ENCODE measurements at places on chromosomes 11 and 22.

GRCh38 chr22:27750584-27751265 is 50.8 kb downstream of the MN1 start:
- DNase-seq, result no peak

GRCh38 chr22:44436736-44437135 is 61.3 kb downstream of the RTL6 start:
- no peak for DNase-seq

GRCh38 chr11:87256694-87257340 is 219.1 kb downstream of the TMEM135 start:
- DNase-seq, result no peak

GRCh38 chr11:79461144-79461543 is 20.3 kb upstream of the TENM4 start:
- no peak for DNase-seq

DNA sequence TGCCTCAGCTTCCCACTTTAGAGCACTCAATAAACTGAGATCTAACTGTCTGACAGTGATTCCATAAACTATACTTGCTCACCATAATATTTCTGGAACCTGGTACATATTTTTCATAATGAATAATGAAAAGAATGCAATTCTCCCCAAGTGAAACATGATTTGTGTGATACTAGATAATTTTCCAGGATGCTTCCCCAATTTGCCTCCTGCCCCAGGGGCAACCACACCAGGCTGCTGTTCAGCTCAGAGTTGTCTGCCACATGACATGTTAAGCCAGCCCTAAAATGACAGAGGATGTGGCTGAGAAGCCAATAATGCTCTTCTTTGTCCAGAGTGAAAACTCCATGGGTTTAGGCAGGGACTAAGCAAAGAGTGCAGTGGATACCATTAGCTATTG is 62.9 kb upstream of the SEZ6L start:
- DNase-seq, result no peak

DNA sequence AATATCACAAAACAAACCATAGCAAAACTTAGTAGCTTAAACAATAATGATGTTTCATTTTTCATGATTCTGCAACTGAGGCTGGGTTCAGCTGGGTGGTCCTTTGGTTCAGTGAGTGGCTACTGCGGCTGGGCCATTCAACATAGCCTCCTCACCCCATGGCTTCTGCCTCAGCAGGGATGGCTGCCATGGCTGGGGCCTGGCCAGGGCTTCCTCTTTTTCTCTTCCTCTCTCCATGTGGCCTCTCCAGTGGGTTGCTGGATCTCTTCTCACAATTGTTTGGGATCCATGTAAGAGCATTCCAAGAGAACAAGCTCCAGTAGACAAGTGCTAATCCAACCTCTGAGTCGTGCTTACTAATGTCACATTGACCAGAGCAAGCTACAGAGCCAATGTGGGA is 248.6 kb upstream of the PLET1 start:
- no peak for DNase-seq

- DNase-seq, result no peak
These were observed 48.7 kb upstream of the USP47 start for GRCh38 chr11:11793073-11793472.

GRCh38 chr22:27896245-27896644 is 22.8 kb downstream of the PITPNB start:
- no peak for DNase-seq

GRCh38 chr22:37561212-37562048 is 1.1 kb downstream of the CDC42EP1 start:
- peak; percentile 70 for DNase-seq

GRCh38 chr11:43035086-43035485 is 276.7 kb upstream of the API5 start:
- DNase-seq, result no peak

DNA sequence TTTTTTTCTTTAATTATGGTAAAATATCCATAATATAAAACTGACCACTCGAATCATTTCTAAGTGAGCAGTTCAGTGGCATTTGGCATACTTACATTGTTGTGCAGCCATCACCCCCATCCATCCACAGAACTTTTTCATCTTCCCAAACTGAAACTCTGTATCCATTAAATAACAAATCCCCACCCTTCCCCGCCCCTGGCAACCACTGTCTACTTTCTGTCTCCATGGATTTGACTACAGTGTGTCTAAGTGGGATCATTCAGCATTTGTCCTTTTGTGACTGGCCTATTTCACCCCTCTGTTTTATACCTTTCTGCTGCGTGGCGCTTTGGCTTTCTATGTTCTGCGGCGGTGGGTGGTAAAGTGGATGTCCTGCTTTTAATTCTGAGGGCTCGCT is 49.1 kb downstream of the RTN4R start:
- no peak for DNase-seq

- DNase-seq, result no peak
These were observed 667 bp downstream of the ACCS start for GRCh38 chr11:44066732-44067141.

DNA sequence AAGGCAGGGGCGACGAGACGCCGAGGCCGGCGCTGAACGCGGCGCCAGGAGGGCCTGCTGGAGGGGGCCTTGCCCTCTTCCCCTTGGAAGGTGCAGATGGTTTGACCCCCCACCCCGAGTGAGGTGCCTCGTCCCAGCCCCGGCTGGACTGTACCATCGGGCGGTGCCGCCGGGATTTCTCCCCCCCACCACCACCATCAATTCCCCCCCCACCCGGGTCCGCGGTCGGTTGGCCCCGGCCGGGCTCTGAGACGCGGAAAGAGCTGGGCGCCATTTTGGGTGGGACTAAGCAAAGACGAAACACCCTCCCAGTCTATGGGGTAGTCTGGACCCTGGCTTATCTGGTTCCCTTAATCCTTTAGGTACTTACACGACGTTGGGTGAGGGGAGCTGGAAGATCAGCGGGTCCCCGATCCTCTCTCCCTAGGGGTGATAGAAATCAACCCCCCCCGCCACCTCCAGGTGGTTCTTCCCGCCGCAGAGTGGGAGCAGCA is at the start of gene PRDM10:
PRDM10 (minus strand) TSS at position 484 of the 494 bp plus-strand sequence. CDS start 41,871 bp downstream, outside the sequence.
- peak; percentile 84 for DNase-seq

GRCh38 chr22:38461414-38462081 is 6.3 kb upstream of the KDELR3 start:
- peak; percentile 32 for DNase-seq

DNA sequence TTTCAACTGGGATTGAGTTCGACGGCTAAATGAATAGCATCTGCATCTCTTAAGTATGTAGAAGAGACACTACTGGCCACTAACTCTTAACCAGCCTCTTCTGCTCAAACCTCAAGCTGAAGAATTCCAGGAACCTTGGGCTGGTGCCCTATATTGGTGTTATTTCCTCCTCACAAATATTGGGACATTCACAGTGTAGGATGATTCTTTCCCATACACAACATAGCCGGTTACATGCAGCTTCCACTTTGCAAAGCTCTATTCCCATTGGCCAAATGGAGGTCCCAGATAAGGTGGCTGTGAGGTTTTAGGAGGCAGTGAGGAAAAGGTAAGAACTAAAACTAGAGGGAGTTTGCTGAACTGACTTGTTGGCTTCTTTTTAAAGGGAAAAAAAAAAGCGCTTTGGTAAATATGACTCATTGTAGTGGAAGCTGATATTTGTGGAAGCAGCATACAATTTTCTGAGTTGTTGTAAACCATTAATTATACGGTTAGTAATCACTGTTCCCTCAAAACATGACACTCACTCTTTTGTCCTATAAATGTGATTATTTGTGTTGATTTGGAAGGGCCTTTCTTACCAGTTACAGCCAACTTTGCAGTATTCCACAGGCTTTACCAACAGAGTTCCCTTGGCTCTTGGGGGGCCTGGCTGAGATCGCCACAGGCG is 17.6 kb downstream of the C22orf31 start:
- no peak for DNase-seq

GRCh38 chr11:1845561-1846452 is 7.0 kb downstream of the TNNI2 start:
- no peak for DNase-seq

GRCh38 chr11:46801694-46802470 is 44.2 kb downstream of the CKAP5 start:
- no peak for DNase-seq
